ENCODE measurements at places on chromosomes 3 and 15. TPM values are rescaled to one million over a fixed set of nuclear protein-coding genes. Genes with fewer than 3 reads are reported as not detected.
A peak's percentile ranks its signal among the peaks of the same experiment; 100 is the strongest.

Gene CHAC1
- 13.3 TPM for total RNA-seq

Gene CHRM5
- 0.04 TPM for total RNA-seq

Gene PPM1L
- total RNA-seq: 7.0 TPM

Gene GNB5
- total RNA-seq: 54.7 TPM

Gene CORO2B
- 0.66 TPM for total RNA-seq

Gene COPS2
- total RNA-seq: 30.4 TPM

Gene RBPMS2
- not detected for total RNA-seq

Gene CHL1
- not detected for total RNA-seq

Gene ECE2
- not detected for total RNA-seq

Gene NUSAP1
- 178 TPM for total RNA-seq

Gene CLRN1
- total RNA-seq: not detected

- DNase-seq: peak; percentile 64
- H3K36me3 ChIP-seq: peaks cover 8% of the 10 kb centered on the region
- H3K4me3 ChIP-seq: peak overlapping the region; percentile 95
- H3K27ac ChIP-seq: peak overlapping the region; percentile 71
- peaks cover 13% of the 10 kb centered on the region for H3K4me1 ChIP-seq
- no peaks in the 10 kb centered on the region for H3K27me3 ChIP-seq
These were observed 835 bp downstream of the ARIH2 start for GRCh38 chr3:48919215-48920138.

GRCh38 chr3:119628390-119628789, 30.7 kb downstream of the PLA1A start:
- DNase-seq: no peak
- H3K36me3 ChIP-seq: no peaks in the 10 kb centered on the region
- H3K4me3 ChIP-seq: no peak overlapping the region

GRCh38 chr3:73432023-73432705, 192.6 kb downstream of the PDZRN3 start:
- DNase-seq: peak; percentile 55
- H3K4me3 ChIP-seq: no peak overlapping the region
- peaks cover 15% of the 10 kb centered on the region for H3K27me3 ChIP-seq
- no peak overlapping the region for H3K27ac ChIP-seq
- H3K4me1 ChIP-seq: no peaks in the 10 kb centered on the region

- no peaks in the 10 kb centered on the region for H3K4me1 ChIP-seq
- no peak overlapping the region for H3K4me3 ChIP-seq
- H3K36me3 ChIP-seq: no peaks in the 10 kb centered on the region
- no peaks in the 10 kb centered on the region for H3K27me3 ChIP-seq
These were observed 53.9 kb upstream of the TASOR start for GRCh38 chr3:56737006-56737405.

GRCh38 chr15:59051873-59052861, 52.8 kb upstream of the CCNB2 start:
- H3K27me3 ChIP-seq: no peaks in the 10 kb centered on the region
- no peaks in the 10 kb centered on the region for H3K4me1 ChIP-seq
- peaks cover 7% of the 10 kb centered on the region for H3K36me3 ChIP-seq
- no peak overlapping the region for H3K27ac ChIP-seq
- no peak for DNase-seq

- H3K36me3 ChIP-seq: no peaks in the 10 kb centered on the region
- H3K27me3 ChIP-seq: no peaks in the 10 kb centered on the region
- H3K4me1 ChIP-seq: peaks cover 6% of the 10 kb centered on the region
- no peak overlapping the region for H3K4me3 ChIP-seq
- no peak overlapping the region for H3K27ac ChIP-seq
These were observed 24.1 kb upstream of the RASGRP1 start for GRCh38 chr15:38588672-38589071.

DNA sequence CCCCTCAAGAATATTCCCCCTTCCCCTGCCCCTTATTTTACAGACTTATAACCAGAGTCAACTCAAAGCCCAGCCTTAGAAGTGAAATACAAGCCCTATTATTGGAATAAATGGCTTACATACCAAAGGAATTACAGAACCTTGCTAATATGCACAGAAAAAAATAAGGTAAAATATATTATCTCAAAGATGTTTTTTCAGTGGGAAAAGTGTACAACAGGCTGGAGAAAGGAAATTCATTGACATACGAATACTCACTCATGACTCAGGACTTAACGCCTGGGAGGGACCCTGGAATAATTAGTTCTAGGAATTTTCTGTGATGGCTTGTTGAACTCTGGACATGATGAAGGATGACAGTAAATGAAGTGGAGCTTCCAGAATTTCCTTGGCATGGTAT, 27.0 kb downstream of the ARL14 start:
- no peak overlapping the region for H3K27ac ChIP-seq
- no peaks in the 10 kb centered on the region for H3K36me3 ChIP-seq
- no peak overlapping the region for H3K4me3 ChIP-seq

GRCh38 chr3:48612309-48612708, 2.9 kb upstream of the UQCRC1 start:
- no peaks in the 10 kb centered on the region for H3K27me3 ChIP-seq
- H3K27ac ChIP-seq: no peak overlapping the region
- peaks cover 16% of the 10 kb centered on the region for H3K4me1 ChIP-seq
- no peak overlapping the region for H3K4me3 ChIP-seq

- no peak for DNase-seq
- no peak overlapping the region for H3K27ac ChIP-seq
- H3K27me3 ChIP-seq: no peaks in the 10 kb centered on the region
- no peak overlapping the region for H3K4me3 ChIP-seq
- H3K4me1 ChIP-seq: no peaks in the 10 kb centered on the region
These were observed 63.1 kb downstream of the TLE3 start for GRCh38 chr15:70034596-70034995.

DNA sequence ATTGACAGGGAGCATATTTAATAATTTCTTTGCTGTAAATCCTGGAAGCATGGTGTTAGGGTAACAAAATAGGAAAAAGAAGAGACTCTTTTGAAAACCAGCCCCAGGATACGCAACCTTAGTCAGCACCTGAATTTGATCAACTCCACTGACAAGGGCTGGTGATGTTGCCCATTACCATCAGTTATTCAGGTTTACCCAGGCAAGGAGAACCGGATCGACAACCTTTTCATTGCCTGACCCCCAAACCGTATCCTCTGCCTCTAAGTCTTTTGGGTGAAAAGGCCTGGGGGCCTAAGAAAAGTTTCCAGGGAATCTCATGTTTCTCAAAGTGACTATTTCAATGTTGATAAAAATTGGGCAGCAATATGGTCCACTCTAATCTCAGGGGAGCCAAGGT, 313.3 kb downstream of the KBTBD8 start:
- no peaks in the 10 kb centered on the region for H3K36me3 ChIP-seq
- H3K4me1 ChIP-seq: no peaks in the 10 kb centered on the region
- no peak overlapping the region for H3K4me3 ChIP-seq

- no peaks in the 10 kb centered on the region for H3K27me3 ChIP-seq
- H3K36me3 ChIP-seq: no peaks in the 10 kb centered on the region
- H3K4me1 ChIP-seq: no peaks in the 10 kb centered on the region
- DNase-seq: no peak
- H3K4me3 ChIP-seq: no peak overlapping the region
These were observed 488.3 kb upstream of the ALCAM start for GRCh38 chr3:104878395-104878794.

GRCh38 chr3:177928172-177928873, 607.9 kb upstream of the KCNMB2 start:
- peak overlapping the region; percentile 96 for H3K27ac ChIP-seq
- DNase-seq: peak; percentile 82
- peaks cover 60% of the 10 kb centered on the region for H3K4me1 ChIP-seq

DNA sequence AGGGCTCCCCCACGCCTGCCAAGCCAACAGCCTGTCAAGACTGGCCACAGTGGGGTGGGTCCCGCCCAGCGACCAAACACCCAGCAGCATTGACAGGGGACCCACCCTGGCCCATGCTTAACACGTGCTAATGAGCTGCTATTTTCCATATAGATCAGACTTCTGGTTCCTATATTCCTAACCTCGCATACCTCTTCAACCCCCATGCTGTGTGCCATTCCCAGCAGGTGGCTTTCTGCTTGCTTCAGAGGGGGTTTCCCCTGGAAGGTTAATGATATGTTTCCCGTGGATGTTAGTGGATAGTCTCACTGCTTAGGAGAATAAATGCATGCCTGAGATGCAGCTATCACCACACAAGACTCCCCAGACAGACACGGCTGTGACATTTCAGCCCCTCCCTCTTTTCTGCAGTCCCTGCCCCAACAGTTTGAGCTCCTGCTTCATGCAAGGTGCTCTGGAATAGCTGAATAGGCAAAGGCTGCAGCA, 37.9 kb upstream of the MGLL start:
- DNase-seq: no peak
- H3K36me3 ChIP-seq: no peaks in the 10 kb centered on the region
- no peak overlapping the region for H3K27ac ChIP-seq
- no peaks in the 10 kb centered on the region for H3K27me3 ChIP-seq
- no peaks in the 10 kb centered on the region for H3K4me1 ChIP-seq

- peaks cover 8% of the 10 kb centered on the region for H3K4me1 ChIP-seq
- no peak overlapping the region for H3K27ac ChIP-seq
- H3K36me3 ChIP-seq: no peaks in the 10 kb centered on the region
- no peak for DNase-seq
- H3K27me3 ChIP-seq: no peaks in the 10 kb centered on the region
These were observed 78.8 kb downstream of the SLC7A14 start for GRCh38 chr3:170507063-170507462.

DNA sequence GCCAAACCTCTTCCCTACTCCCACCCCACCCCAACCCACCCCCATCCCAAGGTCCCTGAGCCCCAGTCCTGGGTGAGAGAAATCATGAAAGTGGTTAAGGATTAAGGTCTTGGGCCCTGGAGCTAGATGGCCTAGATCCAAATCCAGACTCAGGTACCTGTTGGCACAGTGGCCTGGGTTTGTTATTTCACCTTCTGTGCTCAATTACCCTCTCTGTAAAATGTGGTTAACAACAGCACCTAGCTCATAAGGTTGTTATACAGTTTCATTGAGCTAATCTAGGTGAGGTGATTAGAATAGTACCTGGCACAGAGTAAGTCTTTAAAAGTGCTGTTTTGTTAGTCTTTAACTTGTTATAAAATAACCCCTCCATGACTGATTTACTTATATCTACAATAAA, 6.4 kb upstream of the SNUPN start:
- no peak for DNase-seq
- H3K4me1 ChIP-seq: peaks cover 8% of the 10 kb centered on the region
- H3K27ac ChIP-seq: no peak overlapping the region
- no peaks in the 10 kb centered on the region for H3K36me3 ChIP-seq
- H3K4me3 ChIP-seq: no peak overlapping the region
- no peaks in the 10 kb centered on the region for H3K27me3 ChIP-seq

DNA sequence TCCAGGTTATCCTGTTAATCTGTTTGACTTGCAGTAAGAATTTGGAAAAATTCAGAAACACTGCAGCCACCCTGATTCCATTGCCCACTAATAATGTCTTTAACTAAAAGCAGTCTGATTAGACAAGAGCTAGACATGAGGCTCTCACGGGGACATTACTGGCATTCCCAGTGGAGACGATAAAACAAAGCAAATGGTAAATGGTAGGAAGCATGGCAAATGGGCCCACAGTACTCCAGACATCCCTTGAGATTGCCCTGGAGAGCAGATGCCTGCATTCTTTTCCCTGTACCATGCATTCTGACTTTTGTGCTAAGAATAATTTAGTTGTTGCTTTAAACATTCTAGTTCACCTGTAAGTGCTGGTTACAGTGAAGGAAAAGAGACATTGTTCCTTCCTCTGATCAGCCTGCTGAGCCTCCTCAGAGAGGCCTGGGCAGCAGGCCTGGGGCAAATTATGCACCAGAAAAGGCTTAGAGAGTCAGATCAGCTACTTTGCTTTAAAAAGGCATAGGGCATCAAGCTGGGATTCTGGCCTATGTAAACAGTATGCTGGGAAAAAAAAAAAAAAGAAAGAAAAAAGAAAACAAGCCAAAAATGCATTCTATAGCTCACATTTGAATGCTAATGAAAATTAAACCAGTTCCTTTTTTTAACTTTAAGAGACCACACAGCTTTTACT, 204.6 kb downstream of the GABRG3 start:
- DNase-seq: no peak
- no peaks in the 10 kb centered on the region for H3K36me3 ChIP-seq
- H3K4me3 ChIP-seq: no peak overlapping the region
- no peaks in the 10 kb centered on the region for H3K27me3 ChIP-seq
- H3K27ac ChIP-seq: no peak overlapping the region

DNA sequence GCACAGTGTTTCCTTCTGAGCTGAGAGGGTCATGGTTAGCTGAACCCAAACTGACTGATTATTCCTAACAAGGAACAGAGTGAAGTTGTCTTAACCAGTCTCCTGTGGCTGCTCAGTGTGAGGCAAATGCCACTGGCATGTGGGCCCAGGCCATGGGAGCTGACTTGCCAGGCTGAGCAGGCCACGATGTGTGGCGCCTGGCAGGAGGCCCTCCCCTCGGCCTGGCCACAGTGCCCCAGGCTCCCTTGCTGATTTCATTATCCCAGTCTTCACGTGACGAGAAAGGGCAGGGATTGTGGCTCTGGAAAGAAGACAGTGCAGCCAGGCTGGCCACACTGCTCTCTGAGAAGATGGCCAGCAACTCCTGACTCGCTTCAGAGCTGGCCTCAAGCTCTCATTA, 58.8 kb downstream of the SLCO2A1 start:
- no peaks in the 10 kb centered on the region for H3K27me3 ChIP-seq
- no peaks in the 10 kb centered on the region for H3K36me3 ChIP-seq
- DNase-seq: no peak
- H3K27ac ChIP-seq: no peak overlapping the region
- no peaks in the 10 kb centered on the region for H3K4me1 ChIP-seq
- no peak overlapping the region for H3K4me3 ChIP-seq

GRCh38 chr3:94524102-94524919, 461.4 kb downstream of the NSUN3 start:
- no peaks in the 10 kb centered on the region for H3K4me1 ChIP-seq
- no peak overlapping the region for H3K4me3 ChIP-seq
- H3K27me3 ChIP-seq: no peaks in the 10 kb centered on the region

GRCh38 chr15:66780973-66781718, 79.1 kb downstream of the SMAD6 start:
- DNase-seq: no peak
- peaks cover 27% of the 10 kb centered on the region for H3K4me1 ChIP-seq
- H3K36me3 ChIP-seq: no peaks in the 10 kb centered on the region
- no peak overlapping the region for H3K4me3 ChIP-seq
- H3K27me3 ChIP-seq: no peaks in the 10 kb centered on the region
- H3K27ac ChIP-seq: no peak overlapping the region

DNA sequence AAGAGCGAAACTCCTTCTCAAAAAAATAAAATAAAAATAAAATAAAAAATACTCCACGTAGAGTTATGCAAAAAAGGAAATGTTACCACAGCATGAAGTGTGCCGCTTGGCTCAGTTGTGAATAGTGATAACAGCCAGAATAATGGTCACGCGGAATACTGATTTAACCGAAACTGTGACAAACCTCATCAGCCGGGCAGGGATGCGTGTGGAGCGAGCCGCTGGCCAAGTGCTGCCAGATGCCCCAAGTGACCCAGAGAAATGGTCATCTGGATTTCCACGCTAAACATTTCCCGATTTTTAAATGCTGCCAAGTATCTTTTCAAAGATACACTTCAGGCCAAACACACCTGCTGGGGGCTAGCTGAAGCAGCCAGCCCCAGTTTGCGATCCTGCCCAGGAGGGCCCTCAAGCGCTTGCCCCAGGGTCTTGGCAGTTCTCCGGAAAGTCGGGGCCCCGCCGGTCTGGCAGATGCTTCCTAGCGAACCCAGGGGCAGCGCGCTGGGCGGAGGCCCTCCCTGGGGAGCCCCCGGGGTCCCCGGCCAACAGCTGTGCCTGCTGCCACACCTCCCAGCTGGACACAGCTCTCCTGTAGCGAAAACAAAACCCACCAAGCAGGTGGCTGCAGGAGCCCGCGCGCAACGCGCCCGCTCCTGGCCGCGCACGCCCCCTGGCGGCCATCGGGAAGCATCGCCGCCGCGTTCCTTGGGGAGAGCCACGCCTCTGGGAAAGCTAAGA, 35.1 kb downstream of the CMTM6 start:
- peaks cover 13% of the 10 kb centered on the region for H3K36me3 ChIP-seq
- H3K27me3 ChIP-seq: no peaks in the 10 kb centered on the region
- H3K27ac ChIP-seq: no peak overlapping the region
- no peak overlapping the region for H3K4me3 ChIP-seq
